ENCODE measurements at places on chromosomes 3 and 15.
A peak's percentile ranks its signal among the peaks of the same experiment; 100 is the strongest.

- DNase-seq: no peak
These were observed 106.7 kb downstream of the GHSR start for GRCh38 chr3:172341482-172342059.

GRCh38 chr3:197795200-197795599 is 4.1 kb downstream of the LRCH3 start:
- DNase-seq: peak; percentile 57

GRCh38 chr15:50068016-50068415 is 51.0 kb downstream of the ATP8B4 start:
- no peak for DNase-seq

DNA sequence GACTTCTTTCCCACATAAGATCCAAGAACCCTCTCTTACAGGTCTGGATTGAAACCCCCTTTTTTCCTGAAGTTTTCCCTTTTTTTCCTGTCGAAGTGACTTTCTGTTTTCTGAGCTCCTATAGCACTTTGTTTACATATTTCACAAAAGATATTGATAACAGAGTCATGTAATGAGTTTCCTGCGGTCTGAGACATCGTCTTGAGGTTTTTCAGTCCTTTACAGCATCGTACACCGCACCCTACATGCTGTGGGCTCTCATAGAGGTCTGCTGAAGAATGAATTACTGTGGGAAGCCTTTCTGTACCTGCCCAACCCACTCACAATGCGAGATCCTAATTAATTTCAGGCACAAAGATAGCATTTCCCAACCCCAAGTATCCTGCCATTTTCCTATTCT is 53.1 kb downstream of the MCF2L2 start:
- no peak for DNase-seq

DNA sequence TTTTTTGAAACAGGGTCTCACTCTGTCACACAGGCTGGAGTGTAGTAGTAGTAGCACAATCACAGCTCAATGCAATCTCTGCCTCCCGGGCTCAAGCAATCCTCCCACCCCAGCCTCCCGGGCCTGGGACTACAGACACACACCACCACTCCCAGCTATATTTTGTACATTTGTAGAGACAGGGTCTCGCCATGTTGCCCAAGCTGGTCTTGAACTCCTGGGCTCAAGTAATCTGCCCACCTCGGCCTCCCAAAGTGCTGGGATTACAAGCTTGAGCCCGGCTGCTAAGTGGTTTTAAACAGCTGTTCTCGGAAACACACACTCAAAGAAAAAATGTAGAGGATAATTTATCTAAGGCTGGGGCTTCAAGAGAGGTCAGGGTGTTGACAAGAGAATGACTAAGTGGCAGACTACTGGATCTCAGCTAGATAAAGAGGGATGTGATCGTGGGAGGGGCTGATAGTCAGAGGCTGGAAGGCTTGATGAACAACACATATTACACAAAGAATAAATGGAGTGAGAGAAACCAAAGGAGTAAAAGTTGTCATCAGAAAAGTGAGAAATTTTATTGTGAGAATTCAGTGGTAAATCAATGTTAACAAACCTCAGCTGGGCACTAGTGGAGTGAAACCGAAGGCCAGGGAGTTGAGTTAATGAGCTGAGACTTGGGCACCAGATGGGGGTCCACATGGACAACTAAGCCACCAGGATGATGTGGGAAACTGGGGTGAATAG is 6.7 kb downstream of the CCR5AS start:
- no peak for DNase-seq

- DNase-seq: no peak
These were observed 36.5 kb downstream of the RPLP1 start for GRCh38 chr15:69489073-69489571.

GRCh38 chr3:113847664-113848461 is 9.3 kb downstream of the GRAMD1C start:
- DNase-seq: no peak

- no peak for DNase-seq
These were observed 203.3 kb downstream of the FEZF2 start for GRCh38 chr3:62169906-62170660.

- DNase-seq: no peak
These were observed 57.4 kb downstream of the LRRFIP2 start for GRCh38 chr3:37116998-37117397.

DNA sequence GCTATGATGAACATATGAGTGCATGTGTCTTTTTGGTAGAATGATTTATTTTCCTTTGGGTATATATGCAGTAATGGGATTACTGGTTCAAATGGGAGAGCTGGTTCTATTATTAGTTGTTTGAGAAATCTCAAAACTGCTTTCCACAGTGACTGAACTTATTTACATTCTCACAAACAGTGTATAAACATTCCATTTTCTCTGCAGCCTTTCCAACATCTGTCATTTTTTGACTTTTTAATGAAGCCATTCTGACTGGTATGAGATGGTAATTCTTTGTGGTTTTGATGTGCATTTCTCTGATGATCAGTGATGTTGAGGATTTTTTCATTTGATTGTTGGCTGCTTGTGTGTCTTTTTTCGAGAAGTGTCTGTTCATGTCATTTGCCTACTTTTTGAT is 1124.2 kb downstream of the NAALADL2 start:
- peak; percentile 10 for DNase-seq

DNA sequence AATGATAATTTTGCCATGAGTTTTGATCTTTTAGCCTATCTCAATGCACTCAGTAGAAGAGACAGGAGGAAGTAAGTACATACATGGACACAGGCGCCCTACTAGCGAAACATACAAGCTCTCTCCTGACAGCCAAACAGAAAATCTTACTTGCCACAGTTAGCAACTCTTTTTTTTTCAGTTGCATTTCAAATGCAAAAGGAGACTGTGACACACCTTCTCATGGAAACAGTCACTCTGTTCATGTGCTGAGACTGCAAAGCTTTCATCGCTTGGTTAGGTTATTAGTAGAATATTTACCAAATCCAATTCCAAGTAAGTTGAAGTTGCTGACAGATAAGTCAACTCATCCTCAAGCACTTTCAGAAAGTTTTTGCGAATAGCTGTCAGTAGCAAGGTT is 223.3 kb downstream of the FOXP1 start:
- DNase-seq: no peak

GRCh38 chr3:150666167-150666566 is 37.6 kb downstream of the ERICH6 start:
- DNase-seq: no peak
